Activated naive CD4-positive, alpha-beta T cell (primary cell): ENCODE measurements at places on chromosomes 11 and 22.

DNA sequence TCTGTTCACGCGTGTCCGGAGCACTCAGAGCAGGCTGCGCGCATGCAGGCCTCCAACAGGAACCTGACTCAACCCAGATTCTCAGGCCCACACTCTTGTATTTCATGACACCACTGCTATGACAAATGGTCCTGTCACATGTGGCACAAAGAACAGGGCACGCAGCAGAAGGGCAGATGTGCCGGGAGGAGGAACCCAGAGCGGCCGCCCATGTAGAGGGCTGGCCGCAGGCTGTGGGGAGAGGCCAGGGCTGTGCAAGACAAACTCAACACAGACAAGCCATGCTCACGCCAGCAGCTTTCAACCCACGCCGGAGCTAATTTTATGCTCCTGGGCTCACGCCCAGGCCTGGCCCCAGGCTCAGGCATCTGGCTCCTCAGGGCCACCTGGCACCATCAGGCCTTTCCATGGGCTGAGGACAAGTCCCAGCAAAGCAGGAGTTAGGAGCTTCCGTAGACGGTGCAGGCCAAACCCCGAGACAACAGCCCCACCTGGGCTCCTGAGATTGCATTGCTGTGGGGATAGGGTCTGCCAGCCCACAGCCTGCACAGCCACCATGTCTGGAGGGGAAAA lies 40.0 kb downstream of the DUSP8 start:
- DNase-seq, result no peak

DNA sequence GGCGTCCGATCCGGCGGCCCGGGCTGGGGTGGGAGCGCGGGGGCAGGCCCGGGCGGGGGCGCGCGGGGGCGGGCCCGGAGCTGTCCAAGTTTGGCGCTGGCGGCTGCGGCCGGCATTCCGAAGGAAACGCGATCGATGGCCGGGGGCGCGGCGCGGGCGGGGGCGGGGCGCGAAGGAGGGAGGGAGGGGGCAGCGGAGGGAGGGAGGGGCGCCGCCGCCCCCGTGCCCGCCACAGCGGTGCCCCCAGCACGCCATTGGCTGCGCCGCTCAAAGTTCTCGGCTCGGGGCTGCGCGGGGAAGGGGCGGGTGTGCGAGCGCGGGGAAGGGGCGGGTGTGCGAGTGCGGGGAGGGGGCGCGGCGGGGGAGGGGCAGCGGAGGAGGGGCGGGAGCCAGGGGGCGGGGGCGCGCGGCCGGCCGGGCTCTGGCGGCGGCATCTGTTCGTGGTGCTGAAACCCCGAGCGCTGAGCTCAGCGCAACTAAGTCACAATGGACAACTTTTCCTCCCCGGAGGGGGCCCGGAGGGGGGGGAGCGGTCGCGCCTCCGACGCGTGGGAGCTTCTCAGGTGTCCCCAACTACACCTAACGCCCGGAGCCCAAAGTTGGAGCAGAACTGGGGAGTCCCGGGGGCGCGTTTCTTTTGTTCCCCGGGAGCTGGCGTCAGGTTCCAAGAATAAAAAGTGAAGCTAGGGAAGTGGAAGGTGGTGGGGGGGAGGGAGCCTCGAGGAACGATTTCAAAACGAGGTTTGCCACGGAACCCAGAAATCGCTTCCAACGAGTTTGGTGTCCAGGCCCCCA lies 2.2 kb downstream of the PHF21B start:
- DNase-seq, result no peak

DNA sequence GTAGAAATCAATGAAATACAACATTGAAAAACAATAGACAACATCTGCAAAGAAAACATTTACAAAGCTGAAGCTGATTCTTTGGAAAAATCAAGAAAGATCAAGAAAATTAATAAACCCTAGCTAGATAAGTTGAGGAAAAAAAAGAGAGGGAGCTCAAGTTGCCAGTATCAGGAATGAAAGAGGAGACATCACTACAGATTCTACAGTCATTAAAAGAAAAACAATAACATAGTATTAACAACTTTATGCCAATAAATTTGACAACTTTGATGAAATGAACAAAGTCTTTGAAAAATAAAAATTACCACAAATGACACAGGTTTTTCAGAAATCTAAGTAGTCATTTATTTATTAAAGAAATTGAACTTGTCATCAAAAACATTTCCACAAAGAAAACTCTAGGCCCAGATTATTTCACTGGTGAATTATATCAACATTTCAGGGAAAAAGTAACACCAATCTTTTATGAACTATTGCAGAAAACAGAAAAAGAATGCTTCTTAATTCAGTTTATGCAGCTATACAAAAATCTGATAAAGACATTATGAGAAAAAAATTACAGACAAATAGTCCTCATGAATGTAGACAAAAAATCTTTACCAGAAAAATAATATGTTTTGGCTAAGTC lies 39.2 kb downstream of the POU2AF1 start:
- no peak for DNase-seq

GRCh38 chr22:39129081-39129480 lies 23.4 kb downstream of the CBX7 start:
- DNase-seq, result no peak

DNA sequence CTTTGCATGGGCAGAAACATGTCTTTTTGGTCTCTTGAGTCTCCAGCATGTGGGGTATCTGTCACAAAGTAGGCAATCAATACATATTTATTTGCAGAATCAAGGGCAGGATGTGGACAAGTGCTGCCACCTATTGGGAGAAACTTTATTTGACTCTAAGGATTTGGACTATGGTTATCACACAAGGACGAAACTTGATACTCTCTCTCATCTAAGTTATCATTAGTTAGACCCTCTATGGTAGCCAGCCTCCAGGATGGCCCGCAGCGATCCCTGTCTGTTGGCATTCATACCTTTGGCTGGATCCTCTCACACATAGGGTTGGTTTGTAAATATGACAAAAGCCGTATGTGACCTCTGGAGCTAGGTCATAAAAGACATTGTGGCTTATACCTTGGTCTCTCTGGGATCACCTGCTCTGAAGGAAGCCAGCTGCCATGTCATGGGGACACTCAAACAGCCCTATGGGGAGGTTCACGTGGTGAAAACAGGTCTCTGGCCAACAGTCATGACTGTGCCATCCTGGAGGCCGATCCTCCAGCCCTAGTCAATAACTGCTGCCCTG lies 1.1 kb upstream of the FBXO7 start:
- no peak for DNase-seq

- DNase-seq, result no peak
Measured at GRCh38 chr11:95461858-95462257, 230.9 kb upstream of the SESN3 start.

DNA sequence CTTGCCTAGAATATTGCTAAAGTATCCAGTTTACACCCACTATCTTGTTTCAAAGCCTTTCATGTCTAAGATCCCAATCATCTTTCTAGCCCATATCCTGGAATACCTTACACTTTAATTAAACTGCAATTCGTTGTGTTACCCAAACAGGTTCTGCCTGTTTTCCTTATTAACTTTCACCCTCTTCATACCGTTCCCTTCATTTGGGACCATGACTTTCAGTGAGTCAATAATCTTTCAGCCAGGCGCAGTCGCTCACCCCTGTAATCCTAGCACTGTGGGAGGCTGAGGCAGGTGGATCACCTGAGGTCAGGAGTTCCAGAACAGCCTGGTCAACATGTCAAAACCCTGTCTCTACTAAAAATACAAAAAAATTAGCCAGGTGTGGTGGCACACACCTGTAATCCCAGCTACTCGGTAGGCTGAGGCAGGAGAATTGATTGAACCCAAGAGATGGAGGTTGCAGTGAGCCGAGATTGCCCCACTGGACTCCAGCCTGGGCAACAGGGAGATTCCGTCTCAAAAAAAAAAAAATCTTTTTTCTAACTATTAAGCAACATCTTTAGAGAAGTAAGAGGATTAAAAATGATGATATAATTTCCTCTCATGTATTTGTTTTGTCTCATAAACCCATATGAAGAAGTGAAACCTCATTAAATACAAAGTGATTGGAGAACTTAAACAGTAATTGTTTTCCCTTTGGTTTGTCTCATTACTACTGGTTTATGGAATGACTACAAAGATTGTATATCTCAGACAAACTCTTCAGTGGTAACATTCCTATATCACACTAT lies 20.7 kb downstream of the DMC1 start:
- no peak for DNase-seq

DNA sequence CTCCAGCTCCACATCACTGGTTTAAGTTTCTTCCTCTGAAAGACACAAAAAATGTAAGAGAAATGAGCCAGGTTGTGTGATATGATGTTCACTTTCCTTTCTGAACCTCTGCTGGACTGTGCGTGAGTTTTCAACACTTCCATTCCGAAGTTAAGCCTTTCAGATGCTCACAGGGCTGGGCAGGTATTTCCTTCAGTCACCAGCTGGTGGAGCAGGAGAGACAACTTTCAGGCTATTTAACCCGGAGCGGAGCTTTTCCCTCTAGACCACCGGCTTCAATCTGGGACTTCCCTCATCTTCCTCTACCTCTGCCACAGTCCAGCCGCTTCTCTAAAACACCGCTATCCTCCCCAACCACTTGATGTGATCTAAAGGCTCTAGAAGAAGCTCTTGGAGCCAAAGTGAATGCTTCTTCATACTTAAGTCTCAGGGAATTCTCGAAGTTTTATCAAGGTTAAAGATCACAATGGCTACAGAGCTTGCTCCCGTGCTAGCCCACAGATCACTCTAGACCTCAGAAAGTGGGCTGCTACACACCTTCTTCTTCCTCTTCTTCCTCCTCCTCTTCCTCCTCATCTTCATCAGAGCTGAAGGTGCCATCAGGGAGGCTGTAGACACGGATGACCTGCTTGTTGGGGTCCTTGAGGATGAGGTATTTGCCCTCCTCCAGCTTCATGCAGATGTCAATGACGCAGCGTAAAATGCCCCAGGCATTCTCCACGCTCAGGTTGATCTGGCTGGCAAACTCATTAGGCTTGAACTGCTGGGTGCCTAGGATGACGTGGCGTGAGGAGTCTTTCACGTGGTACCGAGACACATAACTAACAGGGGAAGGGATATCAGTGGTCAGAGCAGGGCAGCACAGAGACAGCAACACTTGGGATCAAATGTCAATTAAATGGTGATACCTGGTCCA lies 4.4 kb upstream of the FOXRED2 start:
- no peak for DNase-seq

- DNase-seq, result no peak
Measured at GRCh38 chr11:46719048-46719542, at the start of gene F2. Gene F2 (plus strand): TSS chr11:46719213. CDS start chr11:46719236, 23 bp downstream.

DNA sequence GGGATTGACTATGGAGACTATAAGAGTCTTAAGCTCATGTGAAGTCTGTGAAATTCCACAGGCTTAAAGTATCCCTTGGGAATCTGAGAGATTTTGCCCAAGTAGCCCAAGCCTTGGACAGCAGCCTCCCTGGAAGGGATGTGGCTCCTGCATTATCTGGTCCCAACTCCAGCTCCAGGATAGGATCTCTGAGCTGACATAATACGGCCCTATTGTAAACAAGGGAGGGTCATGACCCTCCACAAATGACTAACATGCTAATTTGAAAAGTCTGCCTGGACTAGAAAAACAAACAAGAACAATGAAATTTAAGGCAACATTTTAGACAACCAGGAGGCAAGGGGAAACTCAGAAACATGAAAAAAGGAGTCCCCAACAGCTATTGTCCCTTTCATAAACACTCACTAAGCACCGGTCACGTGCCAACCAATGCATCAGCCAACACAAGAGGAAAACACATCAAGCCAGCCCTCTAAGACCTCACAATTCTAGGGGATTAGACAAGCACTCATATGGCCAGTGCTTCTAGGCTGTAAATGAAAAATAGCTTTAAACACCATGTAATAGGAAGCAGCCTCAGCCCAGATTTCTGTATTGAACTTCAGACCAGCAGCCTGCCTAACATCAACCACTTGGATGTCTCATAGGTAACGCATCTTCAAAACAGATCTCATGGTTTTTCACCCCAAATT lies 101.2 kb upstream of the TIMP3 start:
- DNase-seq, result no peak
